ENCODE measurements at places on chromosomes 2 and 18.

DNA sequence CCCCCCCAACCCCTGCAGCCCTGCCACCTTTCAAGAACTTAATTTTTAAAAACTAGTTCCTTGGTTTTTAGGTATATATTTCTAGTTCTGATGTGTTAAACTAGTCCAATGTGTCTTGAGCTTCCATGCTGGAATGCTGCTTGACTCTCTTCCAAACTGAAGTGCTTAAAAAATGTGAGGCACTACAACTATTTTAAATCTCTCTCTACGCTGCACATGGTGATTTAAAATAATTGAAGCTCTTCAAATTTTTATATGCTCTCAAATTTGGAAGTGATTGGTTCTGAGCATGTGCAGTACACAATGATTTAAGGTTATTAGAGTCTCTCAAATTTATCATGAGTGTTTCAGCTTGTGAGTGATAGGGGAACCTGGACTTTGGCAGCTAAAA lies 192.6 kb upstream of the ZEB2 start:
- DNase-seq = peak; percentile 53

DNA sequence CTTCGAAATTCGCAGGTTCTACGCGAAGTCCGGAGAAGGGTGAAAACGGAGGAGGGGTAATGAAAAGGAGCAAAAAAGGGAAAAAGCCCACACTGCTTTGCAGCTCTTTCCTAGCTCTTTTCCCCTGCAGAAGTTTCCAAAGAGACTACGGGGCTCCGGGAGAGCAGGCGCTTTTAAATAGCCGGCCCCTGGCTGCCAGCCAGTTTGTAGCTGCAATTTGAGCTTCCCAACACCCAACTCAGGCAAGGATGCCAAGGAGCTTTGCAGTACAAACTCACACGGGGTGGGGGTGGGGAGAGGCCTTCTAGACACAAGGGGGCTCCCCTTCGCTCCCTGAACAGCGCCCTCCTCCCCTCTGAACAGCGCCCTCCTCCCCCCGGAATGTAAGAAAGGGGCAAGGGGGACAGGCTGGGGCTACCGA lies at the start of gene IGFBP5:
Gene IGFBP5 (minus strand): TSS at position 149 of the 421 bp plus-strand sequence. CDS start 774 bp downstream, outside the sequence.
- DNase-seq = peak; percentile 96

- DNase-seq = no peak
Observed at GRCh38 chr18:23532848-23533247, 29.5 kb downstream of the RMC1 start.

DNA sequence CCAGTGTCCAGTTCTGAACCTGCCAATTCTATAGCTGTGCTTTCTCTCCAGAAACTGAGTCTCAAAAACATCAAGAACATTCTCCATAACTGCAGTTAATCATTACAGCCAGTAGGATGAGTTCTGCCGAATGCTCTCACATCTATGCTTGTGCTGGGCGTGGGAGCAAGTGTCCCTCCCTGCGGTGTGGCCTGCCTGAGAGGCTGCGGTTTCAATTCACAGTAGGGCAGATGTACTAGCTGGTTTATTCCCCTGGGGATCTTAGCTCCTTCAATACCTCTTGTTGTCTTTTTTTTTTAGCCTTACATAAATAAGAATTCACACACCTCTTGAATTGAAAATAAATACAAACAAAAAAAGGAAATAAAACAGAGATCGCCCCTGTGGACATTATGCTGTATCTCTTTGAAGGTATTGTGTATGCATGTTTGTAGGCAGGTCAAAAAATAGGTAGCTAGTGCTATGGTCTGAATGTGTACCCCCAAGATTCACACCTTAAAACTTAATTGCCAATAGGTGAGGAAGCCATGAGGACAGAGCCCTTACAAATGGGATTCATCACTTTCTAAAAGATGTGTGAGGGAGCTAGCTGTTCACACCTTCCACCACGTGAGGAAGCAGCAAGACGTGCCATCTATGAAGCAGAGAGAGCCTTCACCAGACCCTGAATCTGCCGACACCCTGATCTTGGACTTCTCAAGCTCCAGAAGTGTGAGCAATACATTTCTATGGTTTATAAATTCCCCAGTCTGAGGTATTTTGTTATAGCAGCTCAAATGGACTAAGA lies 74.3 kb downstream of the BCL2L11 start:
- no peak for DNase-seq

GRCh38 chr18:75159238-75159518 lies 49.8 kb downstream of the PTGR3 start:
- no peak for DNase-seq

DNA sequence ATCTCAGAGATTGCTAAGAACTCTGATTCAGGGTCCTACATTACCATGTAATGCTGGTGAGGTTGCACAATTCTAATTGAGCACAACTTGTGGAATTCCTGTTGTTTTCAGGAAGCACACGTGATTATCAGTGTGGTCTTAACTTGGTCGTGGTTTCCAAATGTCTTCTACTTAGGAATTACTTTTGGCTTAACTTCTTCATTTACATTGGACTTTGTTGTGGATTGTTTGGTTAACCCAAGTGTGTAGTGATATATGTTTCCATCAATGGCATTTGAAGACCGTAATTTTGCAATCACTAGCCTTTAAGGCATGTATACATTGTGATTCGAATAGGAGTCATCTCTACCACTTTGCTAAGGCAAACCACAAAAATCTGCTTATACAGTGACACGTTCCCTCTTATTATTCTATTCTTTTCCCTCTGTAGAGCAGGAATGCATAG lies 373.3 kb downstream of the IRS1 start:
- DNase-seq = peak; percentile 100

DNA sequence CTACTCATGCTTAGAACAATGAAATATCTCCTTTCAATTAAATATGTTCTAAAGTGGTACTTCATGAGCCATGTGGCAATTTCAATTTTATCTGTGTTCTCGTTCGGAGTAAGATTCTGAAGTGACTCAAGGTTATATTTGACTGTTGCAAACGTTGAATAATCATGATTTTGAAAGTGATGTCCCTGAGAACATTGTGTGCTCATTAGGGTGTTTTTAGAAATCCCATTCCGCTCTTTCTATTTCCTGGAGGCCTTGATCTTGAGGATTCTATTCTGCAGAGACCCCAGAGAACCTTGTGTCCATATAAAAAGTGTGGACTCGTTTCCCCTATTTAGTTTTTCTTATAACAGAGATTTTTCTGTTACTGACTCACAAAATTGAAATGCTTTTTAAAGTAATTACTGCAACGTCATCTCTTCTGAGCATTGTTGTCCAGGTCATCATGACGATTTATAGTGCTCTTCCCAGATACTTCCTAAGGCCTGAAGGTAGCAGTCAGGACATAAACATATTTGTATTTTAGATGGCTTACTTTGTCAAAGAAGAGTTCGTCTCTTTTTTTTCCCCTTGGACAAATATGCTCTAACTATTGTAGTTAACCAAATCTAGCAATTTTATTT lies 27.2 kb downstream of the IL1R2 start:
- peak; percentile 53 for DNase-seq

DNA sequence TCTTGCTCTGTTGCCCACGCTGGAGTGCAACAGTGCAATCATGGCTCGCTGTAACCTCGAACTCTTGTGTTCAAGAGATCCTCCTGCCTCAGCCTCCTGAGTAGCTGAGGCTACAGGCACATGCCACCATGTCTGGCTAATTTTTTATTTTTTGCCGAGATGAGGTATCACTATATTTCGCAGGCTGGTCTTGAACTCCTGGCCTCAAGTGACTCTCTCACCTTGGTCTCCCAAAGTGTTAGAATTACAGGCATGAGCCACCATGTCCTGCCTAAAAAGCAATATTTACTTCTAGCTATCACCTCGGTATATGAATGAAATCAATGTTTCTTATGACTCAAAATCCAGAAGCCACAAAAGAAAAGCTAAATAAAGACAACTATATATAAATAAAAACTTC lies 2.2 kb downstream of the BUB1 start:
- no peak for DNase-seq

GRCh38 chr2:62112179-62112578 lies 83.7 kb upstream of the B3GNT2 start:
- no peak for DNase-seq

DNA sequence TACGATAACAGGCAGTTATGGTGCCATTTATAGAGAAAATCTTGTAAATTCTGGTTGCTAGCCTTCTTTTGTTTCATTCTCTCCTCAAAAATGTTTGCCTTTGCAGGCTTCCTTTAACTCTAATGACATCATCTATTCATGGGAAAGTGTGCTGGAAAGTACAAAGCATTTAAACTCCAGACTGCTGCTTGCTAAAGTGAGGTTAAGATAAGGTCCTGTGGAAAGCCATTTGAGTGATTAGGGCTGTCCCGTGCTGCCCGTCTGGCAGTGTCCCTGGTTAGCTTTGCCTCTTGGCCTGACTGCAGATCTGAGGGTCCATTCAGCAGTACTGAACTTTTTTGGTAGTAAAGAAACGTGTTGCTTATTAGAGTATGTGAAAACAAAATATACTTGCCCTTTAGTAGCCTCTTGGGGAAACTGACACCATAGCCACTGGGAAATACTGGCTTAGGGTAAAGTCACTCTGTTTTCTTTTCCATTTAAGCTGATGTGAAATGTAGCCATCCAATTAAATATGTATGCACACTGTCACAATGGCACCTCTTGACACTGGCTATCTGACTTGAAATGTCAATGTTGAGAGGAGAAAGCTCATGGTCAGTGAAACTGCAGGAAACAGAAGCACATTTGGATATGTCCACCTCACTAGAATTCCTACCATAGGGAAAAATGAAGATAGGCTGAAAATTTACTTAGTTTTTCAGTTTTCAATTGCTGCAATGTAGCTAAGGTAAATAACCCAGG lies 321.5 kb downstream of the SLC8A1 start:
- peak; percentile 17 for DNase-seq

DNA sequence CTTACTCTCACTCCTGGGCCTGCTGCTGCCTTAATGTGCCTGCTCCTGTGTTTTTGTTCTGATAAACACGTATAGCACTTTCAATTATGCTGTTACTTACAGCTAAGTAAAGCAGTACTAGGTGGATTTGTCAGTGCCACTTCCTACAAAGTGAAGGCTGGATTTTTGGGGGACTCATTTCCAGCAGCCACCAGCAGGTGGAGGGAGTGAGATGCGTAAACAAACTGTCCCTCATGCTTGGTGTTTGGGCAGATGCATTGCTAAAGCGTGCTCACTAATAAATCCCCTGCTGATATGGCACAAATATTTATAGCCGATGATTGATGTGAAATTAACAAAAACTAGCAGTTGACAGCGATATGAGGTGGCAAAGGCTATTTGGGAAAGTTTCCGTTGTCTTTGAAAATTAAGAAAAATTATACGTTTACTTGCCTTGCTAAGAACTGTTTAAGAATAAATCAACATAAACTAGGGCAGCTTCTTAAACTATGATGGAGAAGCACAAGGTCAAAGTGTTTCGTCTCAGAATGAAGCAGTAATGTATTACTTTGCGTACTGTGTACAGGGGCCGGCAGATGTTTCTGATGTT lies 101.7 kb downstream of the AGAP1 start:
- DNase-seq = peak; percentile 68

GRCh38 chr2:161384864-161385263 lies 31.2 kb upstream of the TBR1 start:
- no peak for DNase-seq

DNA sequence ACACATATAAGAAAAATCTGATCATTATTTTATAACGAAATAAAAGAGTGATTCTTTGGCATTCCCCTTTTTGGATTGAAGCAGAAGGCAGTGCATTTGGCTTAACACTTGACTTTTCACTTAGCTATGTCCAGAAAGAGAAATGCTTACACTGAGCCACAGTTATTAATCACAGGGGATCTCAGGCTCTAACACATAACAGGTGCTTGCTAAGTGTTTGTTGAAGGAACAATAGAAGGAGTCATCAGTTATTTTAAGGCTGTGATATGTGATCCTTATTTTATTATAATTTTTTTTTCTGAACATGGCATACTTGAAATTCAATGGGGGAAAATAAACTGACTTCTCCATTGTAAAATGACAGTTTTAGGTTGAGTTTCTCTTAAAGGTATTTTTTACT lies 209.5 kb downstream of the UBE2E3 start:
- no peak for DNase-seq

DNA sequence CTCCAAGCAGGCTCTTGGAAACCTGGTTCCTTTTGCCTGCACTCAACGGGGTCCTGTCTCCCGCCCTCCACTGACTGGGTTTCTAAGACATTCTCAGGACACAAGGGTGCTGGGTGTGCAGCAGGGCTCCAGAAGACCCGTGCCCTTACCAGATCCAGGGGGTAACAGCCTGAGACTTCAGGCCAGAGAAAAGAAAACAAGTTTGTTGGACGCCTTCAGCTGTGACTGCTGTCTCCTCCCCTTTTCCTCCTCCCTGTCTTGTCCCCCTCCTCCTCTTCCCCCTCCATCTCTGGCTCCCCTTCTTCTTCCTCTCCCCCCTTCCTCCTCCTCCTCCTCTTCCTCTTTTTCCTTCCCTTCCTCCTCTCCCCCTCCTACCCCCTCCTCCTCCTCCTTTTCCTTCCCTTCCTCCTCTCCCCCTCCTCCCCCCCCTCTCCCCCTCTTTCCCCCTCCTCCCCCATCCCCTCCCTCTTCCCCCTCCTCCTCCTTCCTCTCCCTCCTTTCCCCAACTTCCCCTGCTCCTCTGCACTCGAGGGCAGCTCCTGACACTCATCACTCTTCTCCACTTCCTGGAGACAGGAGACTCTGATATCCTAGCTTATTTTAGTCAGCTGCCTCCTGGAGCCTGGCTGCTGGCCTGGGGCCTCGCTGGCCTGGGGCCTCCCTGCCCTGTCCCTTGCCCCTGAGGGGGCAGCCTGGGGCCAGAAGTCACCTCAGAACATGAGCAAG lies 12.4 kb downstream of the ADRA2B start:
- DNase-seq = no peak

DNA sequence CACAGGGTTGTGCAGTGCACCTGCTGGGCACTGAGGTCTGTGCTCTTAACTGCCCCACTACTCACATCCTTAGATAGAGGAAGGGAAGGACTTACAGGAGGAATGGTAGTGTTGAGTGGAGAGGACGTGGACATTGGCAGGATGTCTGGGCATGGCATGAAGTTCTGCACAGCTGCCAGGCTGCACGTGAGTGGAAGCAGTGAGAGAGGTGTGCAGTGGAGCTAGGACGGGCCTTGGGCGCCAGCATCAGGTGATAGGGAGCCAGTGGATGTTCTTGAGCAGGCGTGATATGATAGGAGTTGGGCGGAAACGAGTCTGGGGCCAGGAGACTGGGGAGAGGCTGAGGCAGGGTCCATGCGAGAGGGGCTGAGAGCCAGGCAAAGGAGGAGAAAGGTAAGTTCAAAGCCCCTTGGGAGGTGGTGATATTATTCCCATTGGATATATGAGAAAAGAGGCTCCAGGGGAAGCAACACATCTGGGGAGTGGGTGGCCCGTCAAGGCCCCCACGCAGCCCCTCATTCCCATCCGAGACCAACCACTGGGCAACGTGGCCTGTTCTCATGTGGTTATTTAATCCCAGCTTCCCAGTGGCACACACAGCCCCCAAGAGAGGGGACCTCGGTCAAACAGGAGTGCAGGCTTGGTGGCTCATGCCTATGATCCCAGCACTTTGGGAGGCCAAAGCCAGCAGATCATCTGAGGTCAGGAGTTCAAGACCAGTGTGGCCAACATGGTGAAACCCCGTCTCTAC lies 45.7 kb upstream of the SNED1 start:
- no peak for DNase-seq
